Stimulated activated CD8-positive, alpha-beta memory T cell treated with anti-CD3 and anti-CD28 coated beads, Interleukin-7, amount 100 ng/mL, for 1 hour (primary cell): ENCODE measurements at places on chromosomes 5 and 9.

DNA sequence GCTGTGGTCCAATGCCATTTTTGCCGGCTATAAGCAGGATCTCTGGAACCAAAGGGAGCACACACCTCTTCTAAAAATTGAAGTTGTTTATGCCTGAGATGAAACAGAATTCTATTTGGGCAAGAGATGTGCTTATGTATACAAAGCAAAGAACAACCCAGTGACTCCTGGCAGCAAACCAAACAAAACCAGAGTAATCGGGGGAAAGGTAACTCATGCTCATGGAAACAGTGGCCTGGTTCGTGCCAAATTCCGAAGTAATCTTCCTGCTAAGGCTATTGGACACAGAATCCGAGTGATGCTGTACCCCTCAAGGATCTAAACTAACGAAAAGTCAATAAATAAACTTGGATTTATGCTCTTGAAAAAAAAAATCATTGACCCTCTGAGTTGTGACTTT, 178.7 kb downstream of the CEMIP2 start:
- no peak for DNase-seq

DNA sequence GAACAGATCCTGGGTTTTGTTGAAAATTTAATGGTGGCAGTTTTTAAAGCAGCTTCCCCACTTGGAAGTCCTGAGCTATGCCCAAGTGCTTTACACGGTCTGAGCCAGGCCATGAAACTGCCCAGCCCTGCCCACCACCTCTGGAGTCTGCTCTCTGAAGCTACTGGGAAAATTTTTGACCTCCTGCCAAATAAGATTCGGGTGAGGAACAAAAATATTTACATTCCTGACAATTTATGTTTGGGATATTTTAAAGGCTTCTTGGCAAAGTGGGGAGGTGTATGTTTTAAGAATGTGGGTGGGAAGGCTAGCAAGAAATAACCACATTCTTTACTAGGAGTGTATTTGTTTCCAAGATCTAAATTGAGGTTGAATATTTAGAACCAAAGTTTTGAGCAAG, 50.0 kb downstream of the HACD4 start:
- DNase-seq = no peak

DNA sequence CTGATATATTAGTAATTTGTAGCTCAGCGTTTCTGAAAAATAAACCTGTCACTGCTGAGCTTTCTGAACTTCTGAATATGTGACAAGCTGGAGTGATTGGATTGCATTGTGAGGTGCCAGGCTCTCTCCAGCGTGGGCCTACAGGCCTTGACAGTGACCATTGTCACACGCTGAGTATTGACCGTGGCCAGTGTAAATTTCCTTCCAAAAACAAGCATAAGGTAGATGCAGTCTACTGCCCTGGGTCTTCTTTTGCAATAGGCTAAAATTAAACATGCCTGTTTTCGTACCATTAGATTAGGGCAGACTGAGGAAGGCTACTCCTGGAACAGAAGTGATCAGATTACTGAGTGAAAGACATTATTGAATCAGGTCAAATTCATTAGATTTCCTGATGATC, 60.2 kb downstream of the SPEF2 start:
- no peak for DNase-seq

DNA sequence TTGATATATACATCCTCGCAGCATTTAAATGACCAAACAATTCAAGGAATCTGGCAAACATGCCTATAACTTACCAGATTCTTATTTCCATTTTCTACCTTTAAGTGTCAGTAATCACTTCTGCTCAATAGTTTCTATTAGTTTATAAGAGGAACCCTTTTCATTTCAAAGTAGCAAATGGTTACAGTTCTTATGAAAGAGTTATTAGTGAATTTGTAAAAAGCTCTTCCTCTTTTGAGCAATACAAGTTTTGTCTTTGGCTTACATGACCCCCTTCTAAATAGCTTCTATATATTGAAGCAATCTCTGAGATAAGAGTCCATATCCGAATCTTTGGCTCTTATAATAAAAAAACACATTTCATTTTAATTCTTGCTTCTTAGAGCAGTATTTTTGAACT, 42.0 kb downstream of the ELL2 start:
- DNase-seq = no peak

DNA sequence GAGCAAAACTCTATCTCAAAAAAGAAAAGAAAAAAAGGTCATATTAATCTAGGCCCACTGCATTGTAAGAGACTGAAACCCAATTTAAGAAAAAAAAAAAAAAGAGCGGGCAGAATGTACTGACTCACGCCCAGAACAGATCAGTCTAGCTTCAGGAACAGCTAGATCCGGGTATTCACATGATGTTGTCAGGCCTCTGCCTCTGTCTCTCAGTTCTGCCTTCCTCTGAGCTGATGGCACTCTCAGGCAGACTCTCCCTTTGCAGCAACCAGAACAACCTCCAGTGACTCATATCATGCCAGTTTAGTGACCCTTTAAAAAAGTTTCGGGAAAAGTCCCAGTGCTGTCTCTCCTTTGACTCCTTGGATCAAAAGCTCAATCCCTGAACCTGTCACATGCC, 53.0 kb downstream of the NEURL1B start:
- DNase-seq = no peak

- no peak for DNase-seq
Measured at GRCh38 chr5:14745753-14746152, 81.2 kb downstream of the OTULIN start.

GRCh38 chr5:14286574-14287421, 143.7 kb downstream of the TRIO start:
- DNase-seq = no peak

DNA sequence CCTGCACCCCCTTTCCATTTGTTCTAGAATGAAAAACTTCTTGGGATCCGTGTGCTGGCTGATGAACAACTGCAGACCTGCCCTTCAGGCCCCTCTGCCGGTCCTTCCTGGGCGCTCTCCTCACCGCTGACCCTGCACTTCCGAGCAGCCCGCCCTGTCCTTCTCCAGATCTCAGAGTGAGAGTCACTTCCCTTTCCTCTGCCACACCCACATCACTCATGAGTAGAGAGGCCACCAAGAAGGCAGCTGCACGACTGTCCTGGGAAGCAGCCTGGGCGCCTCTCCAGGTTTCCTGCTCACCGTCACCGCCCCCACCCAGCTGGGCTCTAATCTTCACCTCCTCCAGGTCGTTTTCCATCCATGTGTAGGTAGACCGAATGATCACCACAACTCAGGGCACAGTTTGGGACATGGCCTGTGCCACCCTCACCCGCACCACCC, 35.0 kb upstream of the NSMF start:
- DNase-seq = no peak

DNA sequence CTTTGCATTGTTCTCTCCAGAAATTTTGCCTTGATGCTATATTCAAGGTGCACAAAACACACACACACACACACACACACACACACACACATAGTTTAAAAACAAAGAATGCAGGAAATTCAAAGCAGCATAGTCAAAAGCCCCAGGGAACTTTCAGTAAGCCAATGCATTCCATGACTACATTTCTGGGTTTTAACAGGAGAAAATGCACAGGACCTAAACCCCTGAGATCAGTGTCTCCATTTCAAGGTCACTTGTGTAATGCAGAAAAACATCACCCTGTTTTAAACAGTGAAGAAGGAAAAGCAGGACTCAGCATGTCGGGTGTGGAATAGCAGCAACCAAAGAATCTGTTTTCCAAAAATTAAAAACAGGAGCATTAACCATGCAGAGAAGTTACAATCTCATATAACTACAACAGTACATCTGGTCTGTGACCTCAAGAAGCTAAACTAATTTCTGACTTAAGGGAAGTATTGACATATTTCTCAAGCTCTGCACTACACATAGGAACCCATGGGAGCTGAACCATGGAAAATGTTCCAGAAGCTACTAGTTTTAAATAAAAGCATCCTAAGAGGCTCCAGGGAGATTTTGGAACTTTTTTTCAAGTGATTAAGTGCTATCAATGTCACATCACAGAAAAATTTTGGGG, 296.7 kb downstream of the HINT1 start:
- no peak for DNase-seq

DNA sequence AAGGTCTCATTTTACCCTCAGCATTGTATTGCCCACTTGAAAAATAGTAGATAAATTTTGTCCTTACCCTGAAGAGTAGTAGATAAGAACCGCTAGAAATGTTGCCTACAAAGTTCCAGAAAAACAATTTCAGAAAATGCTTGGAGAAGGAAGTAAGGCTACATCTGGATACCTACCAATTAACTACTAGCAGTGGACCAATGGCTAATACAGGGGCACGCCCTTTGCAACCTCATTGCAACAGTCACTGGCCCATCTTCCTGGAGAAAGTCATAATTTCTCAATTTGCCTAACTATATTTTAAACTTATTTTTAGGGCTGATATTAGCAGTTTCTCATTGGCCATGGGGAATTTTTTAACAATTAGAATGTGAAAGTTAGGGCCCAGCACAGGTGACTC, 326.7 kb upstream of the RFX3 start:
- no peak for DNase-seq

DNA sequence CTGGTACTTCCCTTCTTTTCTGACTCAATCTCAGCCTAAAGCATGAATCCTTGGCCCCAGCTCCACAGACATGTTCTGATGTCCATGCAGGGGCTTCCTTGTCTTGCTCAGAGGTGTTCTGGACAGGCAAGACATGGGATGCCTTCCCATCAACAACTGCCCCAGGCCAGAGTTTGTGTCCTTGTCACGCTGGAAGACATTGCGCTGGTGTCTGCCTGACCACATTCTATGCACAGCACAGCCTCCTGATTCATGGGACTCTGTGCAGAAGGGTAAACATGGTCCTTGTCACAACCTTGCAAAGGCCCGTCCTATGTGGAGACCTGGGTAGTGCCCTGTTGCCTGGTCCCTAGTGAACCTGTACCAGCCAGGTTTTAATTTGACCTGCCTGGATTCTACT, 212.2 kb downstream of the FSTL4 start:
- no peak for DNase-seq

- no peak for DNase-seq
Measured at GRCh38 chr5:39025456-39025855, 48.7 kb downstream of the RICTOR start.

DNA sequence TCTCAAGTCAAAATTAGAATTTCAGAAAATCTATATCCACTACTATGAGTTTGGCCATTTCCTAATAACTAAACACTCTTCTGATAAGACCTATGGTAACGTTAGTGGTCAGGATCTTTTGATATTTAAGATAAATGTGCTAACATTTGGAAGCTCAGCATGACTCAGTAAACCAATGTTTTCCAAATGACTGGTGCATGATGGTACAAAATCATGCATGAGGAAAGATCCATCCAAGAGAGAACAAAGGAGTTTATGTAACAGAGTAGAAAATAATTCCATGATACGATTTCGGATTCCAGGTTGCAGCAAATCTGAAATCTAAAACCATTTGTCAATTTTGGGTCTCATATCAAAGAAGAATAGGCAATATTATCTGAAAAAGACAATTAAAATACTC, 279.2 kb downstream of the NSG2 start:
- no peak for DNase-seq

- DNase-seq = no peak
Measured at GRCh38 chr5:40669606-40670390, 9.9 kb upstream of the PTGER4 start.
